Esophagus muscularis mucosa (tissue), 4 donors: ENCODE measurements at places on chromosomes 5 and 9. TPM values are rescaled to one million over a fixed set of nuclear protein-coding genes. Genes with fewer than 3 reads are reported as not detected.

DNA sequence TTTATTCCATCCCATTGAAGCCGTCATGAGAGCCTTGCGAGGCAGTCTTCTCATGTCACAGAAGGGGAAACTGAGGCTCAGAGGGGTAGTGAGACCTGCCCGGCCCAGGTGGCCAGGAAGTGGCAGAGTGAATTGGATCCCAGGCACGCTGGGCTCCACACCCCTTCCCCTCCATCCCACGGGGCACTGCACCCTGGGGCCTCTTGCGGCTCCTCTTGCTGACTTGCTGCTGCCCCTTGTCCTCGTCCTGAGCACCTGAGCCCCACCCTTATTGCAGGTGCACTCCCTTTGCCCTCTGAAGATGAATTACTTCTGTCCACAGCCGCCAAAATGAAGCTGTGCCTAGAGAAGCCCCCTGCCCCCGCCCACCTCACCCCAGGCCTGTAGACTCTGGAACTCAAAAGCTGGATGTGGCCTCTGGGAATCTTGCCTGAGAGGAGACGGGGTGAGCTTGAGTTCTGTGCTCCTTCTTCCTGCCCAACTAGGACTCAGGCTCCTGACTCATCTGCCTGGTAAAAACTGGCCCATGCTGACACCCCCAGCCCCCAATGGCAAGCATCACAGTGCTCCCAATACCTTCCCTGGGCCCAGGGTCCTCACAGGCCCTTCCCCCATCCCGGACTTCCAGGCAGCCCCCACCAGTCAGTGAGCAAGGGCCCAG, 6.4 kb downstream of the NEURL1B start:
- DNase-seq, result no peak

GRCh38 chr5:163379298-163380155, 57.9 kb upstream of the CCNG1 start:
- DNase-seq, result no peak

GRCh38 chr5:27325513-27325912, 287.1 kb upstream of the CDH9 start:
- no peak for DNase-seq

IRX2 gene
- not detected for total RNA-seq

SPATA31C1 gene
- not detected for total RNA-seq

LCN9 gene
- not detected for total RNA-seq

CBY3 gene
- total RNA-seq, result not detected

SLC46A2 gene
- total RNA-seq, result not detected
